CD4-positive, alpha-beta T cell treated with Interleukin-12 subunit alpha and Interleukin-12 subunit beta, for 1 hour (primary cell): ENCODE measurements at places on chromosomes 7 and 10.

GRCh38 chr7:28980451-28981160, 22.5 kb upstream of the TRIL start:
- no peak for DNase-seq

DNA sequence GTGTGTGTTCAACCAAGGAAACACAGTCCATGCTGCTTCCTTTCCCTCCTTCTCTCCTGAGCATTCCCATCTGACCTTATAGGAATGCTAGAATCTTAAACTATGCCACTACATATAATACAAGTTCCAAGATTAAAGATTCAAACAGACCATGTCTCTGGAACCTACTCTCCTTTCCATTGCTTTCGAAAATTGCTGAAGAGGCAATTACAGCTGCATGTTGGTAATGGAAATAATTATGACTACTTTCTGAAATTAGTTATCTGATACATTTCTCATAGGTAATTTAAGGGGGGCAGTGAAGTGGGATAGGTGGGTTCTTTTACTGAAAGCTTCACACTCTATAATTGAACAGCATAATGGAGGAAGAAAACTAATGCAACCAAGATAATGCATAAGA, 285.9 kb upstream of the YAE1 start:
- no peak for DNase-seq

GRCh38 chr10:128573281-128573845, 447.1 kb upstream of the MKI67 start:
- DNase-seq: no peak

DNA sequence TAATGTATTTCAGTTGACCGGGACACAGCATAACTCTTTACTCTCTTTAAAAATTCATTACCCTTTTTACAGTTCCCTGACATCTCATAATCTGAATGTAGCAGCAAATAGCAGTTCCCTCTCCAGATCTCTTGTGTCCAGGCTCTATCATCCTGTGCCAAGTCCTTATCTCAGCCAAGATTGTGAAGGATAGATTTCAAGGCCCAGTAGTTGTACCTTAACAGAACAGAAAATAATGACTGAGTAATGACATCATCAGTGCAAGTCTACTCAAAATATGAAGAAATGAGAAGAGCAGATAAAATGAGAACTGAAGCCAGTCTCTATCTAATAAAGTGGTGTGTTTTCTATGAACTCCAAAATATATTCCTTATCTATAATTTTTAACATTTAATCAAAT, 92.6 kb downstream of the TFEC start:
- DNase-seq: no peak

DNA sequence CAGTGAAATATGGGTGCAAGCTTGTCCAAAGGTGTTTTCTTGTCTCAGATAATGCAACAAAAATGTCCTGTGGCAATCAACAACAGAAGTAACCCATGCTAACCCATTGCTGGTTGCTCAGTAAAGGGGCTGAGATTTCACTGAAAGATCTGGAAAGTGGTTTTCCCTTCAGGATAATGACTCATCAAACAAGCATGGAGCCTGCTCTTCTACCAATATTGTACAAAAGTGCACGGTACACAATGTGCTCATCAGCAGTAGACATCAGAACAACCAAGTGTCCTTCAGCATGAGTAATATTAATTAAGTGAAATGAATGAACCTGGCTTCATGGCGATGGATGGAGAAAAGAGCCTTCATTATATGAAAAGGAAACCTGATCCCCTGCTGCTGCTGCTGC, 287.1 kb upstream of the NEBL start:
- no peak for DNase-seq

DNA sequence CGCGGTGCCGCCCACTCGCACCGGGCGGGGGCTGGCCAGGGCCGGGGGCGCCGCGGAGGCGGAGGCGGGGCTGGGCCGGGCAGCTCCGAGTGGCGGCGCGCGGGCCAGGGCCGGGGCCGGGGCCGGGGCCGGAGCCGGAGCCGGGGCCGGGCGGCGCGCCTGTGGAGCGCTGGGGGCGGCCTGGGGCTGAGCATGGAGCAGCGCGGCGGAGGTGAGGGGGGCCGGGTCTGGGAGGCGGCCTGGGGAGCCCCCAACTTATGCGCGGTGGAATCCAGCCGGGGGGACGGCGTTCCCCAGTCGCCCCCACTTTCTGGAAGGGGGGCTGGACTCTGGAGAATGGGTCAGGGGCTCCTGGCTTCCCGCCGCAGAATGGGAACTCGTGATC, at the start of gene LZTS2:
TSS of gene LZTS2 (plus strand) at position 67 of the 385 bp plus-strand sequence. CDS start 2,731 bp downstream, outside the sequence.
- no peak for DNase-seq

DNA sequence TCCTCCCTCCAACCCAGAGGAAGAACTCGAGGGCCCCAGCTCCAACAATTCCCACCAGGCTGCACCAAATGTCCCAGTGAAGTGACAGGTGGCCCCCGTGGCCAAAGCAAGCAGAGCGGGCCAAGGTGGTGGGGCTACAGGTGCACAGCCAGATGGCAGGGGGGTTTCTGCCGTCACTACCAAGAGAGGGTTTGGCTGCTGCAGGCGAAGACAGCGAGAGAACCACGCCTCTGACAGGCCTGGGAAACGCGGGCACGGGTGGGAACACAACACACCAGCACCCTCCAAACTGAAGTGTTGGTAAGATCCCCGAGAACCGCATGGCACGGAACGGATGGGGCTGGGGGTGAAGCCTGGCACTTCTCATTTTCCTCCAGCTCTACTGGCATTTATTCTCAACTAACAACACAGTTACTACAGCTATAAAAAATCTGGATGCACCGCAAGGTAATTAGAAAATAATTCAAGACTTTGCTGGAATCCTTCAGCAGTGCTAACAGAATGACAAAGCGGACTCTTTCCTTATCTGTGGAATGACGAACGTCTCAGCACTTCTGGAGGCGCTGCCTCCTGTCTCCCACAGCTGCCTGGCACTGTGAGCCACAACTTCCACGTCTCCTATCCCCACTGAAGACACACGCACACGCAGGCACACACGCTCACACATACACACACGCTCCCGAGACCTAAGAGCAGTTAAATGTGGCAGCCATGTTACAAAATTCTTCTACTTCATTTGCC, 167.9 kb downstream of the TCERG1L start:
- no peak for DNase-seq

DNA sequence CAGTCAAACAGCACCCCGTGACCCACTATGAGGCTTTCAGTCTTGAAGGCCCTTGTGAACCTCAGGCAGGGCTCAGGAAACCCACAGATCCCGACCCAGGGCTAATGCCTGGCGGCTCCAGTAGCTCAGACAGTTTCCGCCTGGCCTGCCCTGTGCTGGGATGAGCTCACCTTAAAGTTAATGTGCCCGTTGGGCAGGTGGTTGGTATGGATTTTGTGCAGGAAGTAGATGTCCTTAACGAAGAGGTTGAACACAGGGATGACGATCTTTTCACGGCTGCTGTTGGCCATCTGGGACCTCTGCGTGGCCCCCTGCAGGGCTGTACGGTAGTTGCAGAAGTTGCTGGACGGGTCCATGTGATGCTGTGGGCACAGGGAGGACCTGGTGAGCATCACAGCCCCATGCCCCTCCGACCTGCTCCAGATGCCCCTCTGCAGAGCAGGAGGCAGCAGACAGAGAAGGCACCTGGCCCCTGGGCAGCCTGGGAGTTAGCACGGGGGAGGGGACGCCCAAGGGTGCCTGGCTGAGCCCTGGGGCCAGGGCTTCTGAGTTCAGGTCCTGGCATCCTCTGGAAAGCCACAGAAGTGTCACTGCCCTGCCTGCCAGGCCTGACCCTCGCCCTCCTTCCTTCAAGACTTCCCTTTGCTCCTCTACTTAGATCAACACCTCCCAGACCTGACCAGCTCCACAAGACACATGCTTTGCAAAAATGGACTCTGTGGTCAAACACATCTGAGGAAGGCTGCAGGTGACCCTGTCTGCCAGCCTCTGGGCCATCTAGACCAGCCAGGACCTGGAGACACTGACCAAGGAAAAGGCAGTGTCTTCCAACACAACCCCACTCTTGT, 59.8 kb downstream of the CSGALNACT2 start:
- no peak for DNase-seq

DNA sequence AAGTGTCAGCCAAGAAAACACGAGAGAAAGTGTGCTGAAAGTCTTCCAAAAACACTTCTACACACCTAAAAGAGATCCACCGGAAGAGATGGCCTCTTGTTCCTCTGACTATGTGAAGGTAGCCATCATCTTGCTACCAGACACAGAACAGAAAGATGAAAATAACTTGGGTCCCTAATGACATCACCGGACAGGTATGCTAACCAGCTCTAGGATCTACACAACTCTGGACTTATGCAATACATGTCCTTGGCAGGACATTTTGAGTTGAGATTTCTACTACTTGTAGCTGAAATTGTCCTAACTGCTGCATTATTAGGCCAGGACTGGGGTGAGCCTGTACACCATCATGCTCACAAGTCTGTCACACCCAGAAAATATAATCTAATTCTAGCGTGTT, 358.7 kb downstream of the ELMO1 start:
- DNase-seq: no peak

DNA sequence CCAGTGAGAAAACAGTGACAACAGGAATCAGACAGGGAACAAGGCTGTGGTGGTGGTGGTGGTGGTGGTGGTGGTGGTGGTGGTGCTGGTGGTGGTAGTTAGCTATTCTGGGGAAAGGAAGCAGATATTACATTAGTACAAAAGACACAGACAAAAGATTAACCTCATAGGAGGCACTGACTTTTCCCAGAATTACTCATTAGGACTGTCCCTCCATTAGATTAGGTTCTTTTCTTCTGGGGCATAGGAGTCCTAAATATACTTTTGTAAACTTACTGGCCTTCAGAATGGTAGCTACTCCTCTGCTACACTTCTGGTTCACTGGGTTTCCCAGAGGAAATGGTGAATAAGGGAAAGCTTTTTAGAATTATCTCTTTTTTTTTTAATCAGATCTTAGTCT, 156.6 kb upstream of the SEMA3D start:
- DNase-seq: no peak

- DNase-seq: no peak
These were observed at the start of gene UFSP1 for GRCh38 chr7:100888988-100889750. Gene UFSP1 (minus strand): TSS chr7:100889715. CDS start chr7:100889271, 444 bp downstream.

GRCh38 chr7:73705551-73705920, 13.9 kb downstream of the STX1A start:
- DNase-seq: no peak

- DNase-seq: no peak
These were observed 84.3 kb downstream of the CD36 start for GRCh38 chr7:80722616-80723195.

GRCh38 chr7:2237109-2237602, 4.4 kb upstream of the MAD1L1 start:
- DNase-seq: peak; percentile 14

DNA sequence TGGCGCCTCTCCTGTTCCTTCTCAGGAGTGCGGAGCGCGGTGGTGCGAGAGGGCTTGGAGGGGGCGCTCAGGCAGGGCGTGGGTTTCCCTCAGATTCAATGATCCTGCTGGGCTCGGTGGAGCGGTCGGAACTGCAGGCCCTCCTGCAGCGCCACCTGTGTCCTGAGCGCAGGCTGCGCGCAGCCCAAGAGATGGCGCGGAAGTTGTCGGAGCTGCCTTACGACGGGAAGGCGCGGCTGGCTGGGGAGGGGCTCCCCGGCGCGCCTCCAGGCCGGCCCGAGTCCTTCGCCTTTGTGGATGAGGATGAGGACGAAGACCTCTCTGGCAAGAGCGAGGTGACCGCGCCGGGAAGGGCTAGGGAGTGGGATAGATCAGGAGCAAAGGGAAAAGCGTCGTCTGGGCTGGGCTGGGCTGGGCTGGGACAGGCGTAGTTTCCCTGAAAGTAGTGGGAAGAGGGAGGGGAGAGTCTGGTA, 17.0 kb downstream of the FAM131B start:
- DNase-seq: peak; percentile 72

DNA sequence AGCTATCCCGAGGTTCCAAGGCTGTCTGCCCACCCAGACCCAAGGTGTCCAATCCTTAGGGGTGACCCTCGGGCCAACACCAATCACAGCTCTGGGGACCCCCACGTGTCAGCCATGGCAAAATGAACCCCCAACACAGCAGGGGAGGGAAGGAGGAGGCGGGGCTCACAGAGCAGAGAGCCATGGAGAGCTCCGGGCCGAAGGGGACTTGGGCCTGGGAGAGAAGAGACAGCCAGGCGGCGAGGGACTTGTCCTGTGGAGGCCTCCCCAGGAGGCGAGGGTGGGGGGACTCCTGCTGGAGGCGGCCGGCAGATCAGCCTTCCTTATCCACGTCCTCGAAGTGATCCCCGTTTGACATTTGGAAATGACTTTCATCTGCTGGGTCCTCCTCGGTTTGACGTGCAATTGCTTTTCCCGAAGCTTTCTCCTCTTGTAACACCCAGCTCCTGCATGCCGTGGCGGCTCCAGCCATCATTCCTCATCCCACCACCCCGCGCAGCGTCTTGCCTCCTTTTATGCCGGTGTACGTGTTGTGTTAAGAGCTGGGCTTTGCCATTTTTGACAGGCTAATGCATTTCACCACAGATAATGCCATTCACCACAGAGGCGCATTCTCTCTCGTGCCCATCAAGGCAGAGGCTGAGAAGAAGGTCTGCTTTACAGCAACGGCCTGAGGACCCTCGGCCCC, 337.4 kb downstream of the DNAJB6 start:
- DNase-seq: no peak

DNA sequence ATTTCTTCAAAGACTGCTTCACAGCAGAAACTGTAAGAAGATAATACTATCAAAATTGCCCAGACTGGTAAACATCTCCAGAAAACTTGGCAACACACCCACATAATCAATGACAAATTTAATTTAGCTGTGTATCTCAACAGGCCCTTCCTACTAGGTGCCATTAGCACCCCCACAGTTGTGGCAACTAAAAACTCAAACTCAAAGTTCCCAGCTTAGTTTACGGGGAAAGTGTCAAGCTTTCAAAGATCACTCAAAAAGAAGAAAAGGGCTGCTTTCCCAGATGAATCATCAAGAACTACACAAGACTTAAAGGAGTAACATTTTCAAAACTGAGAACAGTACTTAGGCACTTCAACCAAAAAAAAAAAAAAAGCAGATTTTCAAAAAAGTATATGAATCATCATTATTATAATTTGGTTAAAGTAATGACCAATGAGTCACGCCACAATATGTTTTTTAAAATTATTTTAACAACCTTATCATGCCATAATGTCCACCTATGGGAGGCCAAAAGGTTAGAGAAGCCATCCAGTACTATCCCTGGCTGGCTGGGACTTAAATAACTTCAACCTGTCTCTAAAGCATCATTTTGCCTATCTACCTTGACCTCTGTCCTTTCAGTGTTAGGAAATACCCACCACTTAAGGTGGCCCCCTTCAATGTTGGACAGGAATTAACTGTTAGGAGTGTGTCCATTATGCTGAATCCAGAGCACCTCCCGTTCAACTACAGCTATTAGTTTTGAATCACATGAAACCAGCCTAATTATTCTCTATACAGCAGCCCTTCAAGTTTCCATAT, 90.8 kb downstream of the ZFAND4 start:
- DNase-seq: peak; percentile 13

DNA sequence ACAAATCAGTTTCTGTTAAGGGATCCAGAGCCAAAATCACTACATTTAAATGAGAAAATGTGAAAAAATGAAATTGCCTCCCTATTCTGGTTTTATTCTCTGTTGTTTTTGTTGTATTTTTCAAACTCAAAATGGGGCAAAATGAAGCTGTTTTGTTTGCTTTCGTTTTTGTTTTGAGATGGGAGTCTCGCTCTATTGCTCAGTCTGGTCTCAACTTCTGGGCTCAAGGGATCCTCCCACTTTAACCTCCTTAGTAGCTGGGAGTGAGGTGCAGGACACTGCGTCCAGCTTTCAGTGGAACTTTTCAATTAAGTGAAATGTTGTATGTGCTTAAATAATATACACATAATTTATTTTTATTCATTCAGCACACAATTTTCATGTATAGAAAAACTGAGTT, 205.0 kb downstream of the SORCS1 start:
- no peak for DNase-seq

- DNase-seq: no peak
These were observed 28.7 kb downstream of the PRF1 start for GRCh38 chr10:70573599-70574506.

- DNase-seq: no peak
These were observed 43.2 kb downstream of the PNLIPRP3 start for GRCh38 chr10:116470768-116471415.
